ELR (cell line): ENCODE measurements at places on chromosomes 4 and X.

- DNase-seq, result no peak
Measured at GRCh38 chr4:115850799-115851509, 737.5 kb upstream of the NDST4 start.

GRCh38 chrX:39613997-39614679 lies 483.6 kb downstream of the BCOR start:
- no peak for DNase-seq

- peak; percentile 47 for DNase-seq
Measured at GRCh38 chrX:136166221-136166855, 19.0 kb downstream of the FHL1 start.

GRCh38 chrX:154749856-154750255 lies 1.0 kb downstream of the GAB3 start:
- no peak for DNase-seq

GRCh38 chr4:173167758-173168395 lies 734 bp upstream of the GALNT7 start:
- peak; percentile 57 for DNase-seq

- no peak for DNase-seq
Measured at GRCh38 chr4:118904935-118905334, 16.3 kb downstream of the SYNPO2 start.

GRCh38 chr4:151418856-151419255 lies 9.9 kb downstream of the FHIP1A start:
- no peak for DNase-seq

DNA sequence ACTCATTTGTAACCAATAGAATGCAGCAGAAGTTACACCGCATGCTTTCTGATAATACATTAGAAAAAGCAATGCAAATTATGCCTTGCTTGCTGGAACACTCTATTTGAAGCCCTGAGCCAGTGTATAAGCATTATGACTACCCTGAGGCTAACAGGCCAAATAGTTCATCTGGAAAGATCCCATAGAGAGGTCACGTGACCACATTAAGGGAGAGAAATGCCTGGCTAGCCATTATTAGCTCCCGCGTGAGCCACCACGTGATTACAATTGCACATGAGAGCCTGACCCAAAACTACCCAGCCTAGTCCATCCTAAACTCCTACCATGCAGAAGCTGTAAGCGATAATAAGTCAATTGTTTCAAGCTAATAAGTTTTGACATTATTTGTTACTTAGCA lies 472.9 kb upstream of the GALNTL6 start:
- no peak for DNase-seq

GRCh38 chr4:8005814-8006215 lies 66.2 kb upstream of the AFAP1 start:
- no peak for DNase-seq

- no peak for DNase-seq
Measured at GRCh38 chrX:17007134-17007768, 60.8 kb downstream of the REPS2 start.

- DNase-seq, result no peak
Measured at GRCh38 chr4:105279314-105279713, 132.6 kb downstream of the TET2 start.

DNA sequence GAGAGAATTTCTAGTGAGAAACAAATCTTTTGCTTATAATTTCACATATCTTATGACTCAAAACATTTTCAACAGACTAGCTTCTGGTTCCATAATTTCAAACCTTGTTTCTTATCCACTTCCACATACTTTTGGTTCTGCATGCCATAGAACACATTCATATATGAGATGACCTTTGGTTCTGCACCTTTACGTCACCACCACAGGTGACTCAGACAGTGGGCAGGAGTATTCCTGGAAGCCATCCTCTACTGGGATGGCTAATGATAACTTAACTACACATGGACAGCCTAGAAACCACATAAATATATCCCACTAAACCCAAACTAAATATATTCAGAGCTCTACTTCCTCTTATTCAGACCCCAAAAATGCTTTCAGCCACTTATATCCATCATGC lies 133.3 kb downstream of the DCK start:
- DNase-seq, result peak; percentile 98

DNA sequence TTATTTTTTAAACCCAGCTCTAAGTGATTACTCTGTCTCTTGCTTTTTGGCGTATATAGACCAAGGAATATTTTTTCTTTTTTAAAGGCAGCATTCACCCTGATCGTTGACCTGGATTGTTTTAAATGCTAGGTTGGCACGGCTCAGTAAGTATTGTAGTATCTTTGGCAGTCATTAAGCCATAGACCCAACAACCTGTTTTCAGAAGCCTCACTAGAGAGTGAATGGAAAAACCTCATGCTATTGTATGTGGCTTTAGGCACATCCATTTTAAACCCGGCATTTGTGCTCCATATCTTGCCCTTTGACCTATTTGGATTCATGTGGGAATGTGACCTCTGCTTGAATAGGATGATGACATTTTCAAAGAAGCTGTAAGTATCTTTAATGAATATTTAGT lies 183.9 kb downstream of the SNCA start:
- no peak for DNase-seq

DNA sequence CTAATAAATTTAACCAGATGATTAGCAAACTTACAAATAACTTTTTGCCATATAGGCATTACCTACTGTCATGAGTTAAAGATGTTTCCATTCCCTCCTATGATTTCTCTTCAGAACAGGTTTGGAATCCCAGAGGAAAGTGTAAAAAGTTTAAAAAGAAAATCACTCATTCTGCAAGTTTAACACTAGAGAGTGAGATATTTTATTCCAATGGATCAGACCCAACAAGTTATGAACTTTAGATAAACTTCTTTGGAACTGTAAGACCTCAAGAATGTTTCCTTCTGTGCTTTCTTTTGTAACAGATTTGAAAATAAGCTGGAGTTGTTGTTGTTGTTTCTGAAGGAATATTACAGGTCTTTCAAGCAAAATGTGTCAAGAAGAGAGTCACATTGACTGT lies 51.6 kb downstream of the PPP3CA start:
- DNase-seq, result no peak

- no peak for DNase-seq
Measured at GRCh38 chrX:78116766-78117165, 12.7 kb downstream of the PGK1 start.

GRCh38 chr4:24913119-24913485 lies 260 bp upstream of the CCDC149 start:
- DNase-seq, result no peak

GRCh38 chr4:153113061-153113837 lies 91.0 kb upstream of the TRIM2 start:
- peak; percentile 15 for DNase-seq

- peak; percentile 34 for DNase-seq
Measured at GRCh38 chr4:174023641-174024040, 259.8 kb downstream of the FBXO8 start.

DNA sequence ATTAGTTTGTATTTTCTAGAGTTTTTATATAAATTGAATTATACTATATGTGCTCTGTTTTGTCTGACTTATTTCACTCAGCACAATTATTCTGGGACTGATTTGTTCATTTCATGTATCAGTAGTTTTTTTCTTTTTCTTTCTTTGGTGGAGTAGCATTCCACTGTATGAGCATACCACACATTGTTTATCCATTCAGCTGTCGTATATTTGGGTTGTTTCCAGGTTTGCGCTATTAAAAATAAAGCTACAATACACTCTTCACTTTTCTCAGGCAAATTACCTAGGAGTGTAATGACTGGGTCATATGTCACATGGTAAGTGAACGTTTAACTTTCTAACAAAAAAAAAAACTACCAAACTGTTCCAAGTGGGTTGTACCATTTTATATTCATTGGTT lies 9.6 kb upstream of the OTUD4 start:
- no peak for DNase-seq

DNA sequence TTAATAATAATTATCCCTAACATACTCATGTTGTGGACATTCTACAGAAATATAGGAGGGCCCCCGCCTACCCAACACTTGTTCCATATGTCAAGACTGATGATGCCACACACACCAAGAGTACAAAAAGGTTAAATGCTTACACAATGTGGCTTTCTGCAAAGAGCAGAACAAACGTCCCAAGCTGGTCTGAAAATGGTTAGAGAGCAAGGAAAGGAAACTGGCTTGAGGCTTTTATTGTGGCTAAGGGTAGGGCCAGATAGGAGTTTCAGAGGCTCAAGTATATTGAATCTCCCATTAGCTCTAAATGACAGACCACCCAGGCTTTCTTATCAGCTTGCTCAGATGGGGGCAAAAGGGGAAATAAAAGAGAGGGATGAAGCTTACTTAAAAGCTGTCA lies 134.1 kb upstream of the C1QTNF7 start:
- no peak for DNase-seq

GRCh38 chrX:152641256-152641875 lies 3.7 kb downstream of the GABRQ start:
- no peak for DNase-seq

DNA sequence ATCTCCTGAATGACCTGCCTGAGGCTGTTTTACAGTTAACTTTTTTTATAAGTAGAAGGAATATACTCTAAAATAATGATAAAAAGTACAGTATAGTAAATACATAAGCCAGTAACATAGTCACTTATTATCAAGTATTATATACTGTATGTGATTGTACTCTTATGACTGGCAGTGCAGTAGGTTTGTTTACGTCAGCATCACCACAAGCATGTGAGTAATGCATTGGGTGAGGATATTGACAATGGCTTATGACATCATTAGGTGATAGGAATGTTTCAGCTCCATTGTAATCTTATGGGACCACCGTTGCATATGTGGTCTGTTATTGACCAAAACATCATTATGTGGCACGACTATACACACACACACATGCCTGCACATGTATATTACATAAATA lies 20.5 kb downstream of the NUDT9 start:
- peak; percentile 55 for DNase-seq
